Stomach (tissue), 19 donors: ENCODE measurements at places on chromosomes 11 and 22.
A peak's percentile ranks its signal among the peaks of the same experiment; 100 is the strongest.

- peak; percentile 67 for DNase-seq
These were observed 1.5 kb downstream of the MAP6 start for GRCh38 chr11:75667255-75667830.

- peak; percentile 73 for DNase-seq
These were observed 18.2 kb downstream of the RTN4R start for GRCh38 chr22:20249797-20250354.

GRCh38 chr11:59076876-59077571, 9.1 kb upstream of the GLYATL1B start:
- no peak for DNase-seq

GRCh38 chr11:35947437-35947836, 3.6 kb downstream of the LDLRAD3 start:
- DNase-seq, result no peak

GRCh38 chr11:57425565-57426438, 1.1 kb downstream of the SLC43A3 start:
- DNase-seq, result peak; percentile 25

DNA sequence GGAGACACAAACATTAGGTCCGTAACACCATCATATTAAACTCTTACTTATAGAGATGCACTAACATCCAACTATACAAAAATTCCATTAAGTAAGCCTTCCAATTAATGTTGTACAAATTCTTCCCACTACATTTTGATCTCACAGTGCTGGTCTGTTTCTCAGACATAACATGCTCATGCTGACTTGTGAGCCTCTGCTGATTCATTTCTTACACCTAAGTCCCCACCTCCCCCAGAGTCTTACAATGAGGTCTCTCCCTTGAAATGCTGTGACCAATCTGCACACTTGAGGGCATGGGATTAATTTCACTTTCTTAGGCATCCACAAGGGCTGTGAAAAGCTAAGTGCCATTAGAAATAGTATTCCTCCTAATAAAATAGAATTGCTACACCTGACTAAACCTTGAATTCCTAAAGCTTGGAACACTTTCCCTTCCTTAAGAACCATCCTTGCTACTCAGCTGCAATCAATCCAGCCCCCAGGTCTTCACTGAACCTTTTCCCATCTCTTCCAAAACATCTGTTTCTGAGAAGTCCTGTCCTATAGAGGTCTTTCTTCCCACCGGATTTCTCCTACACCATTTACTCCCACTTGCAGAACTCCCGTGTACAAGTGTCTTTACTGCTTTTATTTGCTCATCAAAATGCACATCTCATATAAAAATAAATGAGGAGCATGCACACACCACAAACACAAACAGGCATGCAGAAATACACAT, 2.0 kb downstream of the HBG1 start:
- DNase-seq, result no peak

DNA sequence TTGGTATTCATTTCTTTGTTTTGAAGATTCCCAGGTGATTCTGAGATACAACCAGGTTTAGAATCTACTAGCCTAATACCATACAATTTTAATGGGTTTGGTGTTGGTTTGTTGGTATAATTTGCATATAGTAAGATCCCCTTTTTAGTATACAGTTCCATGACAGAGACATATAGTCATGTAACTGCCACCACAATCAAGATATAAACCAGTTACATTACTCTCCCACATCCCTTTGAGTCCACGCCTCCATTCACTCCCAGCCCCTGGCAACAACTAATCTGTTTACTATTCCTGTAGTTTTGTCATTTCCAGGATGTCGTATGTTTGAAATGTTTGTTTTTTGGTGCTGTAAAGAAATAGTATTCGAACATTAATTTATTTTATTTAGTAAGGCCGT, 4.3 kb downstream of the ASRGL1 start:
- no peak for DNase-seq

DNA sequence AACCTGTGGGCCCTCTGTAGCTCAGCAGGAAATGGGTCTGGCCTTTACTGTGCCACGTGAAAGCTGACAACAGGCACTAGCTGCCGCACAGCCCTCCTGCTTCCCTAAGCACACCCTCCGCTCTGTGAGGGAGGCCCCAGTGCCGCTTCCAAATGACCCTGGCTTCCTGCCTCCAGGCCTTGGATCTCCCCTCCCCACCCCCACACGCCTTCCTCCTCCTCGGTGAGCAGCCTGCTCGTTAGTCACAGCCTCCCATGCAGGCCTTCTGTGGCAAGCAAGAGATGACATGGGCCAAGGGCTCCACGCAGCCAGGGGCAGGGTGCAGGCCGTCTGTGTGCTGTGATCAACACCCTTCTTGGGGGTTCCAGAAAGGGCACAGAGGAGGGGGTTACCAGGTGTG, 15.3 kb upstream of the RASL10A start:
- DNase-seq, result peak; percentile 67

GRCh38 chr11:44916331-44916730, 34.4 kb downstream of the TP53I11 start:
- DNase-seq, result no peak

GRCh38 chr11:76067099-76067498, 139.2 kb downstream of the WNT11 start:
- no peak for DNase-seq

GRCh38 chr22:36823186-36823839, 6.5 kb upstream of the PVALB start:
- DNase-seq, result no peak

- DNase-seq, result no peak
These were observed 34.0 kb downstream of the SLCO2B1 start for GRCh38 chr11:75184757-75185425.

- peak; percentile 10 for DNase-seq
These were observed 273.5 kb upstream of the MPPED2 start for GRCh38 chr11:30859669-30860068.
